Astrocyte of the cerebellum (primary cell): ENCODE measurements at places on chromosomes 12 and 14.

DNA sequence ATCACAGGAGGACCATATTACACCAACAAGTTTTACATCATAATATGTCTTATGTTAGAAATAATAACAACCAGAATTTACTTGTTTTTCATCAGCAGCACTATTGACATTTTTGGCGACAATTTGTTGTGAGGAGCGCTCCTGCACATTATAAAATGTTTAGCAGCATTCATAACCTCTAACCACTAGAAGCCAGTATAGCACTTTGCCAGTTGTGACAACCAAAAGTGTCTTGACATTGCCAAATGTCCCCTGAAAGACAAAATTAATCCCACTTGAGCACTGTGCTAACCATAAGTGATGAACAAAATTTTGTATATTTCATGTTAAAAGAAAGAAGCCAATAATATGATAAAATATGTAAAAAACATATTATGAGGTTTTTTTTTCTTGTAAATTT lies 356.9 kb upstream of the LMO3 start:
- no peak for DNase-seq

- DNase-seq: no peak
Measured at GRCh38 chr12:121933522-121934308, 15.3 kb downstream of the CFAP251 start.

DNA sequence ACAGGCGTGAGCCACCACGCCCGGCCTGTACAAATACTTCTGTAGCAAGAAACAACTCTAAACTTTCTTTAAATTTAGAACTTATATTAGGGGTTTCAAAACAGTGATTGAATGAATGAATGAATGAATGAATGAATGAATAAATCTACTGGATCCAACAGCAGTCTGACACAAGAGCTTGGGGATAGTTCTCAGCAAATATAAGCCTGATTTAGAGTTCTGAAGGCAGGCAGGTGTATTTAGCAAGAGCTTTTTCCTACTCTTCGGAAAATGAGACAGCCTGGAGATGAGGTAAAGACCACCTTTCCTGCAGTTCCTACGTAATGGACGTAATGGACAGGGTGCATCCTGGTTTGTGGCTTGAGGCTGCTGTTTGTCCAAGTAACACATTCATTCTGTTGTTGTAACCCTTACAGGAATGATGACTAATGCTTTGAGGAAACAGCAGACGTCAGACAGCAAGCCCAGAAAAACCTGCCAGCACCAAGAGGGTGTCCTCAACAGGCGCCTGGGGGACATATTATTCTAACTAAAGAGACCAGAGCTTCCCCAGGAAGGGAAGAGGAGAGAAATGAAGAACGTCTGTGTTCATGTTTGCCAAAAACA lies 277.4 kb upstream of the SOX5 start:
- peak; percentile 89 for DNase-seq

- DNase-seq: no peak
Measured at GRCh38 chr14:76769636-76770292, 8.5 kb downstream of the VASH1 start.

DNA sequence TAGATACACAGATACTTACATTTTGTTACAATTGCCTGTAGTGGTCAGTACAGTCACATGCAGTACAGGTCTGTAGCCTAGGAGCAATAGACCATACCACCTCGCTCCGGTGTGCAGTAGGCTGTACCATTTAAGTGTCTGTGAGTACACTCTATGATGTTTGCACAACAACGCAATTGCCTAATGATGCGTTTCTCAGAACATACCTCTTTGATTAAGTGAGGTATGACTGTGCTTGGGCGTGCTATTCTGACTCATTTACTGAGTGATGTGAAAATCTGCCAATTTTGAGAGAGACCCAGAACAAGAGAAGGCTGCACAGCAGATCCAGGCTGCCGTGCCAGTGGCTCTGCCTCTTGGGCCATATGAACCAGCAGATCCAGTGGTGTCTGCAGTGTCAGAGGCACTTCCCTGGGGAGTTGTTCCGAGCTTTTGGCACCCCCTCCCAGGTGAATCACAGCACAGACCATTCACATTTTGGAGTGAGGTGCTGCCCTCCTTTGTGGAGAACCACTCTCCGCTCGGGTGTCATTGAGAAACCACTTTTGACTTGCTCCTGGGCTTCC lies 20.4 kb downstream of the DLK1 start:
- DNase-seq: peak; percentile 90

GRCh38 chr14:93019970-93020369 lies 95.8 kb downstream of the ITPK1 start:
- DNase-seq: no peak

GRCh38 chr12:112759786-112760185 lies 31.8 kb upstream of the RPH3A start:
- no peak for DNase-seq

DNA sequence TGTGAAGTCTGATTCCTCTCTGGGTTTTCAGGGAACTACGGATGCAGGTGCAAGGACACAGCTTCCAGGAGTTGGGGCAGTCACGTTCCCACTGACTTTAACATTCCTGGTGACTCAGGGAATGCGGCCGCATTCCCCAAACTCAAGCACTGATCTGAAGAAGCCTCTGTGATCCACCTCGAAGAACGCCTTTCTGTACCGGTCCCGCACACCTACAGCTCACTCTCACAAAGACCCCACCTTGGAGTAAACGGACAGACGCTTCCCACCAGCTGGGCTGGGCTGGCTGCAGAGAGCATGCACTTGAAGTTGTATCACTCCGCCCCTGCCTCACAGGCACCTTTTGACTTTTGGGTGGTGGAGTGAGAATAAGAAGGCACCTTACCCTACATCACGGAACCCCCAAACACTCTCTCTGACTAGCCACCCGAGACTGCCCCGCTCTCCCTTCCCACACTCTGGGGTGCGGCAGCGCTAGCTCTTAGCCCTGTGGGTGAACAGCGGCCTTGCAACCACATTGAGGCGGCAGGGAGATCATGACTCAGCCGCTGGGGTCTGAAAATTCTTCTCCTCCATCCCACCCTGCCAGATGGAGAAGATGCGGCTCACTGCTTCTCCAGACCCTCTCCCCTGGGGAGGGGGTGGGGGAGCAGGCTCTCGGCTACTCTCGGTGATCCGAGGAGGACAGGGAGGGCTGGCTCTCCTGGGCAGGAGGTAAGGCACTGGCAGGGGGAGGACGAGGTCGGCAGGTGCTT lies 23.7 kb upstream of the HDAC7 start:
- no peak for DNase-seq
